Posterior vena cava (tissue), 2 donors: ENCODE measurements at places on chromosomes 5 and 9. TPM values are rescaled to one million over a fixed set of nuclear protein-coding genes. Genes with fewer than 3 reads are reported as not detected.
A peak's percentile ranks its signal among the peaks of the same experiment; 100 is the strongest.

GRCh38 chr5:158058208-158059120 is 199.5 kb upstream of the CLINT1 start:
- DNase-seq = no peak

DNA sequence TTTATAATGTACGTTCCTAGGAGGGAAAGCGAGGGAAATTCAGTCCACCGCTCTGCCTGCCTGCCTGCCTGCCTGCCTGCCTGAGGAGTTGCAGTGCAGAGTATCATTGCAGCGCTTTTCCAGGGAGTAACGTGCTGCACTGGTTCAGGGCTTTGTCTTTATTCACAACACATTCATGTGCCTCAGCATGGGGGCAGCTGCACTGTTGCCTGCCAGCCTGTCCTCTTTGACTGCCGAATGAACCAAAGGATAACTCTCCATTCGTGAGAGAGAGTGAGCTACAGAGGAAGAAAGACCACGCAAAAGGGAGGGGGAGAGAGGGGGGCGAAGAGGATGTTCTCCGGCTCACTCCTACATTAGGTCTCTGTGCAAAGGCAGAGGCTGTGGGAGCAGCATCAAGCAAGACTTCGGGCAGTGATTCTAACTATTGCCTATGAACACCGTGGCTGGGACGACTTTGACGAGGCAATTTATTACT is 791.2 kb downstream of the MAT2B start:
- peak; percentile 55 for DNase-seq

DNA sequence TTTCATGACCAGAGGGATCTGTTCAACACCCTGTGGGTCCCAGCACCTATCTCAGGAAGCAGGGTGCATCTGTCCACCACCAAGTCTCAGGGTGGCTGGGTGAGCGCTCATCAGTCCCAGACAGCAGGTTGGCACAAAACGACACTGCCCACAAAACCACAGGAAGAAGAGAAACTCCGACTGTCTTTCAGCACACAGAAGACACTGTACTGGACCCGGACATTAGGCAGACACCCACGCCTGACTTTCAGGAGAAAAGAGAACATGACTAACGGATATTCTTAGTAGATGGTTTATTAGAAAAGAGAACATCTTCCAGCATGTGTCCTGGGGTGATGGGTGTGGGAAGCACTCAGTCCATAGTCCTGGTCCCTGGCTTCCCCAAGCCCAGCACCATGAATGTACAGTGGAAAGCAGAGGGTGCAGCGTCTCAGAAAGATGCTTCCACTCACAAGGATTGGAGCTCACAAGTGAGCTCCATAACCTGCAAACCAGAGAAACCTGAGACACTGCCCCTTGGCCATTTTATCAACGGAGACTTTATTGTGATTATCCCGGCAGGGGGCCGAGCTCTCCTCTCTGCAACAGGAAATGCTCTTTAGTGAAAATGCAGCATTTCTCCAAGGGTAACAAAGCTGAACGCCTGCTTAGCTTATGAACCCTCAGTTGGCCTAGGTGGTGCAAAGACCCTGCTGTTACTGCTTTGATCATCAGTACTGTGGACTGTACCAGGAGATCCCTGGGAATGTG is 35.8 kb upstream of the LCP2 start:
- DNase-seq = no peak

DNA sequence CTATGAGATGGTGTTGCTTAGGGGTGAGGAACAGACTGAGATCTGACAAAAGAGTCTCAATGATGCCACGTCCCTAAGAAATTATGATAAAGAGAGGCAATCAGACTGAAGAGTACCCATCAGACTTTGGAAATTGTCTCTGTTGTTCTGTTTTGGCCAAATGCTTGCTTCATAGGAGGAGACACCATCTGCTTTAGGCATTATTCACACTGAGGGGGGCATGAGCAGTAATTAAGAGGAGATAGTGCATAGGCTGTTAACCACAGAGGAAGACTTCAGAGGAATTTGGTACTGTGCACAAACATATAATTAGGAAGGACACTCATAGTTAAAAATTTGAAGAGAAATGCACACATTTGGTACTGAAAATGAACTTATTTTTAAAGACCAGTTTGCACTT is 190.7 kb downstream of the FAM170A start:
- DNase-seq = no peak

- DNase-seq = no peak
Measured at GRCh38 chr9:22040760-22041159, 31.7 kb upstream of the CDKN2B start.

DNA sequence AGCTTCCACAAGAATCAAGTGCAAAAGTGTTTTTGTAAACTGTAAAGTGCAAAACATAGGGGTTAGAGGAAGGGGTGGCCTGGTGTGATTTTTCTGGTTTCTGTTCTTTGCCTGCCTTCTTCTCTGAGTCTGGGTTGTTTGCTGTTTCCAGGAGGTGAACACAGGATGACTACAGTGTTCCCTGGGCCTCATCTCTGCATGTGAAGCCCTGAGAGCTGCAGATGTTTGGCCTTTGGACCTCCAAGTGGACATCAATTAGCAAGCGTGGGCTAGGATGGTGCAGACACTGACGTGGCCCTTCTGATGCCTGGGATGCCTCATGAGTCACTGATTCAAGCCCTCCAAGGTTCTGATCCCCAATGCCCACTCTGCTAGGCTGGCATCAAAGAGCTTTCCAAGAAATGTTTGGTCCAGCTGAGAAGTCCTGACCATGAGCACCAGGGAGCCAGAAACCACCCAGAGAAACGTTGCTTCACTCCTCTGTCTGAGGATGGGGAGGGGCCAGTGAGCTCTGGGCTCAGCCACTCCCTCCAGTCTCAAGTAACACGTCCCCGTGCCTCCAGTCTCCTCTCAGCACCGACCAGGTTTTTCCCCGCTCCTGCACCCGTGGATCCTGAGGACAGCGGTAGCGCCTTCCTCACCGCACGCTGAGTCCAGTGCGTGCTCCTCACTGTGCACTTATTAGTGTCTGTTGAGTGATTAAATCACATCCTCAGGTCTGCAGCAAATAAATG is 7.6 kb downstream of the IL9 start:
- no peak for DNase-seq

DNA sequence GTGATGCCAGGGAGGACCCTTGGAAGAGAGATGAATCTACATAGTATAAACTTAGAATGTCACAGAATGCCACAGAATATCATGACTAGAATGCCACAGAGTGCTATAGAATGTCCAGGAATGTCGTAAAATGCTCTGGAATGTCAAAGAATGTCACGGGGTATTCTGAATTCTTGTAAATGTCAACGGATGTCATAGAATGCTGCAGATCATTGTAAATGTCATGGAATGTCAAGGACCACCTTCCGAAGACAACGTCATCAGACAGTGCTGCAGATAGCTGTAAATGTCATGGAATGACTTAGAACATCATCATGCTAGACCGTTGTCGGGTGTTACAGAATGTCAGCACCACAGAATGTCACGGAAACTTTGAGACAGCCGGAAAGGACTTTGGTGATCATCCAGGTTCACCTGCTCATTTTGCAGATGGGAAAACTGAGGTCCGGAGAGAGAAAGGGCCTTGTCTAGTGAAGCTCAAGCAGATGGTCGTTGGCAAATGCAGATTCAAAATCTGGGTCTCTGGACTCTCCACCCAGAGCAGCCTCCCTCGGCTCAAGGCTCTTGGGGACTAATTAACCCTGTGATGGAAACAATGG is 117.1 kb downstream of the LHX2 start:
- no peak for DNase-seq

DNA sequence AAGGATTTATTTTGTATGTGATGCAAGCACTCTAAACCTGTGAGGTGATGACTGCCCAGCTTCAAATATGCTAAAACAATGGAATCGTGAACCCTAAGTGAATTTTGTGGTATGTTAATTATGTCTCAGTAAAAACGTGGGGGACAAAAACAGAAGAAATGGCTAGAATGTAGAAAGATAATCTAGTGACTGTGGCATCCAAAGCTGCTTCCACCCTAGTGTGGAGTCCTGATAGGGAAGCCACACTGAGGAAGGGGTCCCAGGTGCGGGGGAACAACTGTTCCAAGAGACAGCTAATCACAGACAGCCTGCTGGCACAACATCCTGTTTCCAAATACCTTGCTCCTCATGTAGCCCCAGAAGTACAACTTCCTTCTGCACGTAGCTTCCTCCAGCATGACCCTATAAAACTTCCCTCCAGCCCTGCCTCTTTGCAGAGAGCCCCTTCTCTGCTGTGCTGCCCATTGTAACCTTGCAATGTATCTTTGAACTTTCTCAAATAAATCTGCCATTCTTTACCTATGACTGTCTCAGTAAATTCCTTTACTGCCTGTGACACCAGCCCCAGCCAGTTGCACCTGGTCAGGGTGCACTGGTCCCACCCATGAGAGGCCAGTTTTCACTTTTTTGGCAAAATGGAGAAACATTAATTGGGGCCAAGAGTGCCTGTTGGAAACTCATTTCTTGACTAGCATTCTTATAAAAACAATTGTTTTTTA is 4.9 kb downstream of the GMCL2 start:
- no peak for DNase-seq

DNA sequence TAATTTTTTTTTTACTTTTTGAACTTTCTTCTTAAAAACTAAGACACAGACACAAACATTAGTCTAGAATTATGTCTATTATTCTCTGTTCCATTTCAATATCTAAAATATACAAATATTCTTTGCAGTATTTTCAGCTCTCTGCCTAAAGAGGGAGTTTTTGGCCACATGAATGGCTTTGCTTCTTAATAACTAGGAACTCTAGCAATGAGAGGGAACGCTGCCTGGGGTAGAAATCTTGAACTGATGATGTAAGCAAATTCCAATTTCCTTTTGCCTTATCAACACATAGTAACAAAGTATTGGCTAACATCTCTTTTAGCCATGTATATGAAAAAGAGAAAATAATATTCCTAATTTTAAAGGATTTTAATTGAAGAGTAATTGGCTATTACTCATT is 51.9 kb downstream of the SLC25A46 start:
- DNase-seq = no peak

GRCh38 chr5:171630350-171631065 is 155.1 kb upstream of the SMIM23 start:
- DNase-seq = no peak

- no peak for DNase-seq
Measured at GRCh38 chr5:107215611-107216010, 455.1 kb downstream of the EFNA5 start.

DNA sequence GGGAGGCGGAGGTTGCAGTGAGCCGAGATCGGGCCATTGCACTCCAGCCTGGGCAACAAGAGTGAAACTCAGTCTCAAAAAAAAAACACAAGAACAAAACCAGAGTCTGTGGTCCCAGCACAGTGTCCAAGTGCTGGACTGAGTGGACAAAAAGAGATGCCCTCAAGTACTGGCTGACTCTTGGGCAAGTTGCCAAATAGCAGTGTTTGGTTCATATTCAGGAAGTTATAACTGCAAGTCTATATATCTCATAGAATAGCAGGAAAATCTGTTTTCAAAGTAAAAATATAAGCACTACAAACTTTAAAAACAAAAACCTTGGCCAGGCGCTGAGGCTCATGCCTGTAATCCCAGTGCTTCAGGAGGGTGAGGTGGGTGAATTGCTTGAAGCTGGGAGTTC is 7.3 kb downstream of the HABP4 start:
- no peak for DNase-seq

- DNase-seq = no peak
Measured at GRCh38 chr9:87069690-87070089, 122.4 kb upstream of the GAS1 start.

DNA sequence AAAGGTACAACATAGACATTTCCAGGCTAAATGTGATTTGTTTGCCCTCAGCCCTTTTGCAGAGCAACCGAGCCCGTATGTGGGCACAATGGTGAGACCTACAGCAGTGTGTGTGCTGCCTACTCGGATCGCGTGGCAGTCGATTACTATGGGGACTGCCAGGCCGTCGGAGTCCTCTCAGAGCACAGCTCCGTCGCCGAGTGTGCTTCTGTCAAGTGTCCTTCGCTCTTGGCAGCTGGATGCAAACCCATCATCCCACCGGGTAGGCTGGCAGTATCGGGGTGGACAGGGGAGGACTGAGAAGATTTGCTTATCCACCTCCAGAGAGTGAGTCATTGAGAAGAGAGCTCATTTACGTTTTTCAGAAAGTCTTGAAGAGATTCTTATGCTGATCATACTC is 17.8 kb upstream of the GLIPR2 start:
- no peak for DNase-seq

DNA sequence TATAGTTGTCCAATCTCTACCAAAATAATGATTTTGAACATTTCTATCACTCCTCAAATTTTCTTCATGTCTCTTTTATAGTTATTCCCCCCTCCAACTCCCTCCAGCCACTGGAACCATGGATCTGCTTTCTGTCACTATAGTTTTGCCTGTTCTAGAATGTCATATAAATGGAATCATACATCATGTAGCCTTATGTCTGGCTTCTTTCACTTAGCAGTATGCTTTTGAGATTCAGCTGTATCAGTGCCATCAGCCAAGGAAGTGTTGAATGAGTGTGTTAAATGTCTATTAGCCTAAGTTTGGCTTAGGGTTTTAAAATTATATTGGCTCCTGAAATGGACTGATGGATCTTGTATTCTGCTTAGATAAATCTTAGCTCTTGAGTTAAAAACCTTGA is 36.0 kb downstream of the UBE2D2 start:
- DNase-seq = no peak

DNA sequence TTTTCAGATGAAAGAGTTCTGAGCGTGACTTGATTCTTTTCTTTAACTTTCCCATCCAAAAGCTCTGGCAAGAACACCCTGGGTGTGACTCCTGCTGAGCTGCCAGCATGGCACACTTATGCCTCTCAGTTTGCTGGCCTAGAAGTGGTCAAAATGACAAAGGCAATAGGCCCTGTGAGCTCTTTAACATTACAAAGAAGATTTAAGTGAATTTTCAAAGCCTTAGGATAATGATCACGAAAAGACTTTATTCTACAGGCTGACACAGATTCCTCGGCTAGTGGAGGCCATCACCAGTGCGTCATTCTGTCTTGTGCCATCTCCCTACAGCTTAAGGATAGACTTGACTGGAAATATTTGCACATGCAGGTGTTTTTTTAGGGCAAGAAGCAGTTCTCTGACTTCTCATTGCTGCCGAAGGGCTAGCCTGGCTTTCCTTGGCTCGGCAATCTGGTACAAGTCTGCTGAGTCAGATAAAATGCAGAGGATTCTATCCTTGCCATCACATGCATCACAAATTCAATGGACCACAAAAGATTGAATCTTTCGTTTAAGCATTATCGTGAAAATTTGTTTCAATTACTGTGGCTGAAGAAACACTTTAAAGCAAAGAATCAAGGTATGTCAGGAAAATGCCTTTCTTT is 311.5 kb downstream of the COX7C start:
- no peak for DNase-seq

GRCh38 chr9:75946766-75947165 is 56.3 kb downstream of the PCSK5 start:
- DNase-seq = no peak

- DNase-seq = no peak
Measured at GRCh38 chr5:95022967-95023695, 261.8 kb downstream of the MCTP1 start.

The PHYHD1 gene
- 24.8 TPM for total RNA-seq

The ARHGEF28 gene
- total RNA-seq = 12.7 TPM

The FANCC gene
- total RNA-seq = 7.3 TPM

The RBM18 gene
- 18.9 TPM for total RNA-seq

The FCN2 gene
- total RNA-seq = not detected

The ADAMTS16 gene
- 0.05 TPM for total RNA-seq

The SLC12A2 gene
- total RNA-seq = 23.0 TPM

The TMEM8B gene
- 16.1 TPM for total RNA-seq

The DRD1 gene
- 0.14 TPM for total RNA-seq

The CCDC180 gene
- total RNA-seq = 4.9 TPM
